Endodermal cell (in vitro differentiated cells): ENCODE measurements at places on chromosomes 11 and 22. TPM values are rescaled to one million over a fixed set of nuclear protein-coding genes. Genes with fewer than 3 reads are reported as not detected.

CCDC87 gene
- total RNA-seq: 0.92 to 1.5 TPM (median 1.0 TPM) in 3 replicates

DNA sequence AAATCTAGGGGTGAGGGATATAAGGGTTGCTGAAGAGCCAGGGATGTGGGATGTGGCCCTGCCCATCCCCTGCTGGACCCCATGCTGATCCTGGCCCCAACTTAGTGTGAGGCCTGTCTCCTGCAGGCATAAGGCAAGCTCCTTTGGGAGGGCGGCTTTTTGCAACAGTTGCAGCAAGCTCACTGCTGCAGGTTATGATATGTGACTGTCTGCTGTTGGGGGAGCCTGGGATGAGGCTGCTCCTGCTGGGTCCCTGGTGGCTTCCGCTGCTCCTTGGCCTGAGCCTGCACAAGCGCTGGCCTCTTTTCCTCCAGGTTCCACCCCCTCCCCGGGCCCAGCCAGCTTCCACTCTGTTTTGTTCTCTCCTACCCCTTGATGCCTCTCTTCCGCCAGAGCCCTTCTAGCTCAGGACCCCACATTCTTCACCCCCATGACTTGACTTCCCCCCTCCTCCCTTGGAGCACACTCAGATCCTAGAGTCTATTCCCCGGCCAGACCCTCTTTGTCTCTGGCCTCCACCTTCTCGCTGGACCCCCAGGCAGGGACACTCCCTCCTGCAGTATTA is 35.0 kb upstream of the SYT13 start:
- no peak for DNase-seq

LMO1 gene
- total RNA-seq: 0.23 TPM in 1 of 2 replicates, not detected in the other

DNA sequence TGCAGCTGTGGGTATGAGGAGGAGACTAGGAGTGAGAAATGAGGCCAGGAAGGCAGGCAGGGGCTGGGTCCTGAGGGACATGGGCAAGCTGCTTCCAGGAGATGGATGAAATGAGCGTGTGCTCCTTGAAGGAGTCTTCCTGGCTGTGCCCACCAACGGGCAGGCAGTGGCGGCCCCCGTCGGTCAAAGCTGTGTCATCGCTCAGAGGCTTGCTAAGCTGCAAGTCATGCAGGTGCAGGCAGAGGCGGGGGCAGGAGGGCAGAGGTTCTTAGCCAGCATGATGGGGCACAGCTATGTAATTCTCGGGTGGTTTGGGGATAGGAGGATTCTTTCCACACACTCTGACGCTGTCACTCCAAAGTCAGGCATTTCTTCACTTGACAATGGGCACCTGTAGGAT is 12.5 kb upstream of the PEX26 start:
- DNase-seq: peak; percentile 81

GRCh38 chr11:74018331-74019005 is 9.6 kb upstream of the UCP3 start:
- DNase-seq: no peak
